ENCODE measurements at places on chromosomes 3 and 15. TPM values are rescaled to one million over a fixed set of nuclear protein-coding genes. Genes with fewer than 3 reads are reported as not detected.

CYP11A1 gene
- total RNA-seq, result 0.58 TPM

ACKR4 gene
- total RNA-seq, result 0.19 TPM

- no peak for DNase-seq
Measured at GRCh38 chr3:193451902-193452301, 73.3 kb upstream of the ATP13A5 start.

- no peak for DNase-seq
Measured at GRCh38 chr15:20348900-20349773, 192.5 kb downstream of the GOLGA6L6 start.

GRCh38 chr3:156148946-156149381, 28.6 kb downstream of the KCNAB1 start:
- DNase-seq, result no peak
